Activated CD8-positive, alpha-beta memory T cell treated with anti-CD3 and anti-CD28 coated beads for 36 hours (primary cell): ENCODE measurements at places on chromosomes 1 and 21. TPM values are rescaled to one million over a fixed set of nuclear protein-coding genes. Genes with fewer than 3 reads are reported as not detected.

The PPM1J gene
- total RNA-seq: 0.42 TPM

The RIPPLY3 gene
- not detected for total RNA-seq

The KLHDC7A gene
- not detected for total RNA-seq

The NHLH1 gene
- 0.46 TPM for total RNA-seq

The SERTAD4 gene
- total RNA-seq: not detected

The PTPRU gene
- 0.42 TPM for total RNA-seq

The OSBPL9 gene
- total RNA-seq: 49.5 TPM
